ENCODE measurements at places on chromosomes 4 and X.
A peak's percentile ranks its signal among the peaks of the same experiment; 100 is the strongest.

- no peak for DNase-seq
These were observed 50.1 kb upstream of the CDKN2AIP start for GRCh38 chr4:183394166-183394951.

DNA sequence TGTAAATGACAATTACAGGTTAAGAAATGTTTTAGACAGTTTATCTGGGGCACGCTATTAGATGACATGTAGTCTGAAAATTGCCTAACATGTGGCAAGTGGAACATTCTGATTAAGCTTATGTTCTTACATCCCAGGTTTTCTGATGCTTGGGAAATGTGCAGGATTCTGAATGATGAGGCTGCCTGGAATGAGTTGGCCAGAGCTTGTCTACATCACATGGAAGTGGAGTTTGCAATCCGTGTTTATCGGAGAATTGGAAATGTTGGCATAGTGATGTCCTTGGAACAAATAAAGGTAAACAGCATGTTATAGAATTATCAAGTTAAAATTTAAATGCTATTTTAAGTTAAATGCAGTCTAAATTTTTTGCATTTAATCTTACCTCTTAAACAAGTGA, 49.3 kb downstream of the WDR19 start:
- no peak for DNase-seq

DNA sequence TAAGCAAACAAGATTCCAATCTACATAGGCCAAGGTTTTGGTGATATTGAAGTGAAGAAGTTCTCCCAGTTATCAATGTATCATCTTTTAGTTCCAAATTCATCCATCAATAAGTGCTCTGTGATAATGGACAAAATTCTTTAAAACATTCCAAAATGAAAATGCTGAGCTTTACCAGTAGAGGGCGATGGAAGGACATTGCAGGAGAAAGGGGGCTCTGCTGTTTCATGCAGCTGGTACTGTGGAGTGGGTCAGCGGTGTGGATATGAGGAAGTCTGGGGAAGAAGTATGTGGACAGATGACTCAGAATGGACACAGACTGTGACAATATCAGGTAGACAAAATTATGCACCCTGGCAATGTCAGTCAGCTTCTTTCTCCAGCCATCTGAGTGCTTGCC, 46.6 kb upstream of the HS6ST2 start:
- DNase-seq, result no peak

GRCh38 chr4:129179276-129179675, 83.3 kb downstream of the C4orf33 start:
- no peak for DNase-seq

GRCh38 chr4:10105920-10106319, 10.7 kb downstream of the WDR1 start:
- DNase-seq, result no peak

DNA sequence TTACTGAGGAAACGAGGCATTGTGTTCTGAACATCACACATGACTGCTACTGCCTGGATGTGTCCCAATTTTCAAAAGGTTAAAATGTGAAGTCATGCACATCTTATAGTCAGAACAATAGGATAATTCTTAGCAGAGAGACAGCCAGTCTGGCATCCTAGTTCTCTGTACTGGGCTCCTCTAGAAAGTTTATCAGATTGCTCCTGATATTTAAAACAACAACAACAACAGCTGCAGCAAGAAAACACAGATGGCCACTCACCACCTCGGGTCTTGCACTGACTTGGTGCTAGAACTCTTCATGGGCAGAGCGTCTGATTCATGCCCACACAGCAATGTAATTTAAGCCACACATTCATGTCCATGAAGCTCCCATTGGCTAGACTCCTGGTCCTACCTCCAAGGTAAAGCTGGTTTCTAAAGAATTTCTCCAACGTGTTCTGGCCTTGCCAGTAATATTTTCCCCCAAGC, 33.3 kb upstream of the SLC2A9 start:
- DNase-seq, result no peak

DNA sequence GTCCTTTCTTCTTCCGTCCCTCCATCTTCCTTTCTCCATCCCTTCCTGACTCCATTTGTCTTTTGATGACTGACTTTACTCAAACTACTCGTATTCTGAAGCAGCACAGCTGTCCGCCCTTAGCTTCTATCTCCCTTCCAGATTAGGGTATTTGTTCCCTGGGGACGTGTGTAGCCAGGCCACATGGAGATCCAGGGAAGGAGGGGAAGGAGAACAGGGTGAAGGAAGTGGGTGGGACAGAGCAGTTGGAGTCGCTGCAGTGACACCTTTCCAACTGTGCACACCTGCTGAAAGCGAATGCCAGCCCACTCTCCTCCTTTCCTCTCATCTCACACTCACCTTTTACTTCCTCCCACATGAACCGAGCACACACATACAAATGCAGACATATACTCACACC, 323.8 kb downstream of the DCTD start:
- no peak for DNase-seq

GRCh38 chrX:154030715-154031305, 11.1 kb upstream of the IRAK1 start:
- DNase-seq, result no peak

DNA sequence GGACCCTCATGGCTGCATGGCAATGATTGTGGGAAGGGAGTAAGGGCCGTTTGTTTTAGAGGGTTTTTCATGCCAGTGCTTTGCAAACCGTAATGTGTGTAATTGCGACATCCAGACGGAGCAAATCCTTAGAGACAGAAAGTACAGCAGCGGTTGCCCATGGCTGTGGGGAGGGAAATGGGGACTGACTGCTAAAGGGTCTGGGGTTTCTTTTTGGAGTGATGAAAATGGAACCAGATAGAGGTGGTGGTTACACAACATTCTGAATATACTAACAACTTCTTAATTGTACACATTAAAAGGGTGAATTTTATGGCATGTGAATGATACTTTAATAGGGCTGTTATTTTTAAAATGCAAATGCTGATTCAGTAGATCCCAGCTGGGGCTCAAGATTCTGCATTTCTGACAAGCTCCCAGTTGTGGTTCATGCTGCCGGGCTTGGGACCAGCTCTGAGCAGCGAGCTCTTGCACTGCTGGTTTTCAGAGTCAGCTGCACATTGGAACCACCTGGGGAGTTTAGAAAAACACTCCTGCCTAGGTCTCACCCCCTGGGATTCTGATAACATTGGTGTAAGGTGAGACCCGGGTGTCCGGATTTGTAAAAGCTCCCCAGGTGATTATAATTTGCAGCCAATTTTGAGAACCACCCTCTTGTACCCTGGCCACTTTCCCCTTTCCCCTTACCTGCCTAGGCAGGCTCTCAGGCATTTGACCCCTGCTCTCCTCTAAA, 47.7 kb downstream of the PRPS1 start:
- no peak for DNase-seq

GRCh38 chr4:161287678-161288352, 876.0 kb downstream of the FSTL5 start:
- no peak for DNase-seq

GRCh38 chr4:84681486-84682274, 98.8 kb downstream of the CDS1 start:
- DNase-seq, result peak; percentile 43

- peak; percentile 34 for DNase-seq
These were observed 48.6 kb downstream of the MAGEA9 start for GRCh38 chrX:149830192-149830873.

GRCh38 chrX:19563746-19564145, 48.4 kb upstream of the MAP3K15 start:
- DNase-seq, result no peak

- DNase-seq, result peak; percentile 43
These were observed 333 bp downstream of the BOD1L1 start for GRCh38 chr4:13627178-13627605.

GRCh38 chr4:143230683-143231082, 46.0 kb downstream of the USP38 start:
- no peak for DNase-seq

DNA sequence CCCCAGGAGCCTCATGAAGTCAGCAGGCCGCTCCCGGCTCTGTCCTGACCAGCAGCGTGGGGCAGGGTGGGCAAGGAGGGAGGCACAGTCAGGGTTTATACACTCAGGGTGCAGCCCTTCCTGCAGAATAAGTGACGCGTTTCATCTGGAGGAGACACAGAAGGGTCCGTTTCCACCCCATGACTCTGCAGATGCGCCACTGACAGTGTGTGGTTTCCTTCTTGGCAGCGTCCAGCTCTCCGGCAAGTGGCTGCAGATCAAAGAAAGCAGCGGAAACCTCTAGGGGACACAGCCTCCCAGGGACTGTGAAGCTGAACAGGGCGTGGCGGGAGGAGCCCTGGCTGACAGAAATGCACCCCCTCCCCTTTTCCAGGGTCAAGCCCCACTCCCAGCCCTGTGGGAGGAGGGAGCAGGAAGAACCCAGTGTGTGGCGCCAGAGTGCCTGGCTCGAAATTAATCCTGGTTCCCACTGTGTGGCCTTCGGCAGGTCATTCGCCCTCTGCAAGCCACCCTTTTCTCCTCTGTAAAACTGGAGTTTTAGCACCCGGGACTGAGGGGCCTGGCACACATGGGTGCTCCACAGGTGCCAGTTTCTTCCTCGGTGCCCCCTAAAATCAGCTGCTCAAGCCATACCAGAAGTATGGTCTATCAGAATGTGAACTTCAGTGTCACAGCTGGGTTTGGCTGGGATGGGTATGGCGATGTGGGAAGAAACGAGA, 17.3 kb upstream of the TBC1D14 start:
- peak; percentile 76 for DNase-seq

DNA sequence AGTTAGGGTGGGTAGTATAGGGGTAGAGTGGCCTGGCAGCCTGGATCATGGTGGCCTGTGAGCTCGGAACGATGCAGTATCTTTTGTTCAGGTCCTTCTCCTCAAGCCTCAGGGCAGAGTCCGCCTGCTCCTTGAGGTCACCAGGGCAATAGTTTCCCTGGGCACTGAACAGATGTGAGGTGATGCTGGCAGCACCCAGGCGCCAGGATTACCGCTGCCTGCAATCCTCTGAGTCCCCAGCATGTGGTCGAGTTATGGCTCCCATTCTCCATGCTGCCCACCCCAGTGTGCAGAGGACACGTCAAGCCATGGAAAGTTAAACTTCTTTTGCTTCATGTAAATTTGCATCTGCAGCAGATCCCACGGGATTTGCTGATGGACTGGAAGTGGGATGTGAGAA, 38.7 kb downstream of the NEIL3 start:
- no peak for DNase-seq

GRCh38 chrX:70636218-70636617, 191.6 kb downstream of the DLG3 start:
- no peak for DNase-seq

- DNase-seq, result no peak
These were observed 43.3 kb downstream of the MTMR1 start for GRCh38 chrX:150736475-150736874.

- no peak for DNase-seq
These were observed 1.8 kb downstream of the FTHL17 start for GRCh38 chrX:31070057-31070468.

- no peak for DNase-seq
These were observed 129.1 kb downstream of the COL4A6 start for GRCh38 chrX:108309144-108309543.

DNA sequence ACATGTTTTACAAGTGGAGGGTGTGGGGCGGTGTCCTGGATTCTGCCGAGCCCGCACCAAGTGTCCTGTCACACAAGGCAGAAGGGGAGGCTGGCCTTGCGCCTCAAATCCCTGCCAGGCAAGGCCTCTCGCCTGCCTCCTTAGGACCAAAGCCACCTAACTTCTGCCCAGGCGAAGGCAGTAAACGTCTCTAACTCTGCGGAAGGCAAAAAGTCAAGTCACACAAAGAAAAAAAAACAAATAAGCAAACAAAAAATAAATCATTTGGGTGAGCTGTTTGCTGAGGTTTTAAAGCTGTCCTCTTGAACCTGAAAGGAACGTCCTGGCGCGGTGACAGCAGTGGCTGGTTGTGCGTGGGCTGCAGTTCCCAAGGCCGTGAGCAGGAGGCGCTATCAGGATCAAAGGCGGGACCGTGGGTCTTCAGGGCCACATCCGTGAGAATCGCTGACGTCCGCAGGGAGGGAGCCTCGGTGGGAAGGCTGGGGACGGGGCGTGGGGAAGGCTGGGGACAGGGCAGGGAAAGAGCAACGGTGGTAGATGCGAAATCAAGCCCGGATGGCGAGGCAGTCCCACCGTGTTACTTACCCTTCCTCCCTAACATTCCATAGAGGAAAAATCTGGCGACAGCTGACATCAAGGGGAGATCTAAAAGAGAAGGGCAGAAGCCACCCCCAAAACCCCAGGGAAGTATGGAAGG, 99.1 kb downstream of the TRAPPC11 start:
- DNase-seq, result no peak

DNA sequence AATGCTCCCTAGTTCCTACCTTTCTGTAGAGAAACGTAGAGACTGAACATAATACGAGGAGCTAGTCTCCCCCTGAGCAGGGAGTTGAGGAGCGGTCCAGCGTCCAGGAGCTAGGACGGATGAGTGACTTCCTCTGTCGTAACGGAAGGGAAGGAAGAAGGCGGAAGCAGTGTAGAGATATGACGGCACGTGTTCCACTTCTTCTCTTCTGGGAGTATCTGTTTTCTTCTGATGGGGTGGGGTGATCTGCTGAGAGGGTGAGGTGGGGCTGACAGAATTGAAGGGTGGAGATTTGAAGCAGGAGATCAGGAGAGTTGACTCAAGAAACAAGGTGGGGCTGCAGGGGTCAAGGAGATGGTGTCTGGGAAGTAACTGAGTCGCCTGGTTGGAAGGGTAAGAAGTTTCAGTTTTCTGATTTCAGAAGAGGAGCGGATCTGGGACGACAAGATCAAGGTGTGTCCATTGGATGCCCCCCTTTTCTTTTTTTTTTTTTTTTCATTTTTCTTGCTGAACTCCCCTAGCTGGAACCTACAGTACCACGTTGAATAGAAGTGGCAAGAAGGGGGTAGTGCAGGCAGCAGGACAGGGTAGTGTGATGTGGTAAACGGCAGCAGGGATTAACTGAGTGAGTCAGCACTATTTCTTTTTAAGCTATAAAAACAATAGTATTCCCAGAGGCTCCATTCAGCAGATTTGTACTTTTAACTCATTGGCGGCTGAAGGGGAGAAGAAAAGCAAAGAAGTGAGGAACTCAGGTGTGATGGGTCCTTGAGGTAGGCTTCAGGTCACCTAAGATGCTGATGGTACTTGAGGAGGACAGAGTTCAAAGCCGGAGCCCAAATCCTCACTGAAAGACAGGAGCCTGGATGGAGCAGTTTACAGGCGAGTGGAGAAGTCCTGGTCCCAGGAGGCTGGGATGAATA, 50.8 kb upstream of the SETD7 start:
- no peak for DNase-seq

- no peak for DNase-seq
These were observed 12.9 kb upstream of the NUDT9 start for GRCh38 chr4:87409420-87409939.

DNA sequence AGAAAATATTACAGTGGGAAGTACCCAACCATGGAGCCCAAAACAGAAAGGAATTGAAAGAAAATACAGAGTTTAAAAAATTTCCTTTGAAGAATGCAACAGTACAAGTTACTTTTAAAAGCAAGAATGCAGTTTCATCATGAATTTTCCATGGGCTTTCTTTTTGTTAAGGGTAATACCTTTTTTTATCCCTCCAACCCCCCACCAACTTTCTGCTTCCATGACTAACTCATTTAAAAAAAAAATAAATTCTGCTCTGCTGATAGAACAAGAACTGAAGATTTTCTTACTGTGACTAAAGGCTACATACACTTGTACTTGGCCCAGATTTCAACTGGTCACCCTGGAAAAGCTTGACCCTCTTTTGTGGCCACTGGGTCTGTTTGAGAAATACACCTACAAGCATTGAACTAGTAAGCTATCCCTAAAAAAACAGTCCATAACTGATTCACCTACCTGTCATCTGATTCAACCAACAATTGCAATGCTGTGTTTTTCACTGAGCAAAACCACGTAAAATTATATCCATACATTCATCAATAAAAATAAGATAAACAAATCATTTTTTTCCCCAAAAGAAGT, 214.2 kb downstream of the NSUN7 start:
- DNase-seq, result no peak

GRCh38 chrX:13265549-13266132, 54.2 kb downstream of the ATXN3L start:
- no peak for DNase-seq
